ENCODE measurements at places on chromosomes 12 and 14. TPM values are rescaled to one million over a fixed set of nuclear protein-coding genes. Genes with fewer than 3 reads are reported as not detected.

Gene CHST11
- total RNA-seq: 14.5 TPM

GRCh38 chr12:27840229-27840999, 60.4 kb upstream of the MANSC4 start:
- no peaks in the 10 kb centered on the region for H3K27me3 ChIP-seq
- H3K27ac ChIP-seq: no peak overlapping the region
- peaks cover 12% of the 10 kb centered on the region for H3K4me1 ChIP-seq
- DNase-seq: no peak
- no peak overlapping the region for H3K4me3 ChIP-seq
- H3K36me3 ChIP-seq: no peaks in the 10 kb centered on the region

Gene MIP
- not detected for total RNA-seq

DNA sequence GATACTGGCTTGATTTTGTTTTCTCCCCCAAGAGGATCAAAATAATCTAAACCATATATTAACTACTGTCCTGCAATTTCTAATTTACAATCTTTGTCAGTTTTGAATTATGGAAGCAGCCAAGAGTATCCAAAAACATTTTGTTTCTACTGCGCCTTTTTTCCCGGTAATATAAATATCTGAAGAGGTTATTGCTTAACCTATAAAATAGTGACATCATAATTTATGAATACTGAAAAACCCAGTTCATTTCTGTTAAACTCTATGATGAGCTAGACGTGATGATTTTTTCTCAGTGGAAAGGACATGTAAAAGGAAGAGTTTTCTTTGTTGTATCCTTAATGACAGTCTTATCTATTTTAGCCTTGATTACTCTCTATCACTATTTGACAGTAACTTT, 3.2 kb upstream of the SSPN start:
- peaks cover 10% of the 10 kb centered on the region for H3K4me1 ChIP-seq
- no peaks in the 10 kb centered on the region for H3K36me3 ChIP-seq
- H3K27ac ChIP-seq: no peak overlapping the region
- H3K27me3 ChIP-seq: no peaks in the 10 kb centered on the region
- no peak overlapping the region for H3K4me3 ChIP-seq

Gene CFAP251
- 3.6 TPM for total RNA-seq

DNA sequence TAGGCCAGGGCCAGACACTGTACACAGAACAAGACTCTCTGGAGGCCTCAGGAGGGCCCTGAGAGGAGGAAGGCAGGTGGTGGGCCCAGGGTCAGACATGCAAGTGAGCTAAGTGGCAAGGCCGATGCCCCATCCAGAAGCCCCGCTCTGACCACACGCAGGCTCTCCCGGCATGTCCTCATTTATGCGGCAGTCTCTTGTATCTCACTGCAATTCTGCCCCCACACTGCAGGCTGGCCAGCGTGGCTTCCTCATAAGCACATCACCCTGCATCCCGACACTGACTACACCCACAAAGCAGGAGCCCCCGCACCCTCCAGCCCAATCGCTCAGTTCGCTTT, 17.5 kb downstream of the SSH1 start:
- H3K4me3 ChIP-seq: no peak overlapping the region
- H3K36me3 ChIP-seq: no peaks in the 10 kb centered on the region
- DNase-seq: no peak
- peak overlapping the region; percentile 77 for H3K27ac ChIP-seq

Gene GYS2
- not detected for total RNA-seq

DNA sequence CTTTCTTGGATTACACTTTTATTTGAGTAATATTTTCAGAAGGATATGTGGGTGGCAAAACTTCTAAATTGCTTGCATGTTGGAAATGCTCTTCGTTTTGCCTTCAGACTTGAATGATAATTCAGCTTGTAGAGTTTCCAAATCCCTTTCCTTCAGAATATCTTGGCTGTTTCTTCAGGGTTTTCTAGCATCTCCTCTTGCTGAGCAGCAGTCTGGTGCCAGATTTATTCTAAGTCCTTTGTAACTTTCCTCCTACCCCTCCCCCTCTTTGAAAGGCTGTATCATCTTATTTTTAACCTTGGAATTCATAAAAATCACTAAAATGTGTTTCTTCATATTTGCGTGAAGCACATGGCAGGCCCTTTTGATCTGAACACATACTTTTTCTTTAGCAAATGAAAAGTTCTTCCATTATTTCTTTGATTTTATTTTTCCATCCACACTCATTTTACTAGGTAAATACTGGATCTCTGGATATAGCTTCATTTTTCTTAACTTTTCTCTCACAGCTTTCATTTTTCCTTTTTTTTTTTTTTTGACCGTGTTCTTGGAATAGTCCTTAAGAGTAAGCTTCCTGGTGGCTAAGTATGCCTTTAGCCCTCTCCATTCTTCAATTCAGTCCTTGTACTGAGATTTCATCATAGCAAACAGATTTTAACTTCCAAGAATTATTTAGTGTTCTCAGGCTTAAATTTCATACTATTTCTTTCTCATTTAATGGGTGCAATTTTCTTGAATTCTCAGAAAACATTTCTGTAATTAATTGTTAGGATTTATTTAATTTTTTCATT, 102.0 kb downstream of the SLC38A4 start:
- no peak for DNase-seq
- H3K4me1 ChIP-seq: no peaks in the 10 kb centered on the region
- H3K27me3 ChIP-seq: no peaks in the 10 kb centered on the region
- no peak overlapping the region for H3K4me3 ChIP-seq
- no peak overlapping the region for H3K27ac ChIP-seq

DNA sequence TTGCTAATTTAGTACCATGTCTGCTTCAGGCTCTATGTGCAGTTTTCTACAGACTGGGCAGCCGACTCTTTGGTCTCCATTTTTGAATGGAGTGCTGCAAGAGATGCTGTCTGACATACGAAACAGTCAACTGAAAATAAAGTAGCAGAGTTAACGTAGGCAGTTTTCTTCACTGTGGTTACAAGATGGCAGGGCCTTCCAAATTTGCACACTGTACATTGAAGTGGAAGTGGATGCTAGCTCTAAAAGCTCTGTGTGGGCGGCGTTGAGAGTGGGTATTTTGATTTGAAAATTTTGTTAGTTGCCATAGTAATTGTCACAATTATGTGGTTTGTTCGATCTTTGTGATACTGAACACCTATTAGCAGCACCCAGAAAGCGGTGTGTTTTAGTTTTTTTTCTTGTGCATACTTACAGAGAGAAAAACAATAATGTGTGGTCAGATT, 154.9 kb upstream of the ATP2B1 start:
- no peaks in the 10 kb centered on the region for H3K4me1 ChIP-seq
- no peaks in the 10 kb centered on the region for H3K36me3 ChIP-seq
- no peak overlapping the region for H3K27ac ChIP-seq
- H3K4me3 ChIP-seq: no peak overlapping the region

DNA sequence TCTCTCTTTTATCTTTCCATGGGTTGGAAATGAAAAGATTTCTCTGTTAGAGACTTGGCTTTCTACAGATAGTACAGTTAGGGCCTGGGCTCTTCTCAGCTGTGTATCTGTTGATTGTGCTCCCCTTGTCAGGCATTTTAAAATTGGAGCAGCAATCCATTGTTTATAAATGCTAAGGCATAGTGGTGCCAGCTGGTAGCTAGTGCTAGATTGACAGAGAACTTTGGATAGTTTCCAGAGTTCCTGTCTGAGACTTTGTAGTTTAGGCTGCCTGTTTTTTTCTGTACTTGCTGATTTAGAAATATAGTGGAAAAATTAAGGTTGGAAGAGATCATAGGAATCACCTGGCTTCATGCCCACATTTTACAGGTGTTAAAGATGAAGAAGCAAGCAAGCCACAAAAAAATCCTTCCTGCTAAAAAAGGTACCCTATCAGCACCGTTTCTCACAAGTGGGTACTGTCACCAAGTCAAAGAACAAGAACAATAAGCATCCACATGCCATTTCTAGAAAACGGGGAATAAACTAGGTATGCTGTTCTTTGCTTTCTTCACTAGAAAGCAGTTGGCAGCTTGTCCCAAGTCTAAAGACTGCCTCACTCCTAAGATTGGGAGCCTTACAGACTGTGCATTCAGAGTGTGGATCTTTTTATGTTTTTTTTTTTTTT, 6.2 kb downstream of the TTLL5 start:
- H3K27me3 ChIP-seq: no peaks in the 10 kb centered on the region
- no peak overlapping the region for H3K4me3 ChIP-seq
- no peak overlapping the region for H3K27ac ChIP-seq
- peaks cover 3% of the 10 kb centered on the region for H3K4me1 ChIP-seq
- DNase-seq: no peak

- no peaks in the 10 kb centered on the region for H3K27me3 ChIP-seq
- no peak overlapping the region for H3K27ac ChIP-seq
Observed at GRCh38 chr12:13546231-13546630, 349.7 kb downstream of the EMP1 start.

DNA sequence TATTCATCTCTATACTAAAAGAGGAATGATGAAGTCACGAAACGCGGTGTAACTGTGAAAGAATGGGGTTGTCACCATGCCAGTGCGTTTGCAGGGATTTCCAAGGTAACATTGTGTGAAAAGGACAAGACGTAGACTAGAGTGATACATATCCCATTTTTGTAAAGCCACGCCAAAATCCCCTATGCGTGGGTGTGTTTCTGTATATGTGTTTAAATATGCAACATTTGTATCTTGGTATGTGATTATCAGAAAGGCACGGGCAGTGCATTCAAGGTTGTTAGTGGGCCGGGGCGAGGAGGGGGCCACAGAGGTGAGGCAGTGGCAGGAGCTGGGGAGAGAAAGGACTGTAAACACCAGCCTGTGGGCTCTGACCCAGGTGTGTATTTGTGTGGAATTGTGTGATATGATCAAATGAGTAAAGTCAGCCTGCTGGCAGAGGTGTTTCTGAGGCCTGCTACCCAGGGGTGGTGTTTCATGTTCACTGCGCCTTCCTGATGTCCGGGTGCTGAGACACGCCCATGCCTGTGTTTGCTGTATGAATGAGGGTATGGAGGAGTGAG, 137.8 kb downstream of the ADGRD1 start:
- H3K27me3 ChIP-seq: no peaks in the 10 kb centered on the region
- DNase-seq: no peak
- H3K4me1 ChIP-seq: no peaks in the 10 kb centered on the region
- no peak overlapping the region for H3K4me3 ChIP-seq
- no peaks in the 10 kb centered on the region for H3K36me3 ChIP-seq

DNA sequence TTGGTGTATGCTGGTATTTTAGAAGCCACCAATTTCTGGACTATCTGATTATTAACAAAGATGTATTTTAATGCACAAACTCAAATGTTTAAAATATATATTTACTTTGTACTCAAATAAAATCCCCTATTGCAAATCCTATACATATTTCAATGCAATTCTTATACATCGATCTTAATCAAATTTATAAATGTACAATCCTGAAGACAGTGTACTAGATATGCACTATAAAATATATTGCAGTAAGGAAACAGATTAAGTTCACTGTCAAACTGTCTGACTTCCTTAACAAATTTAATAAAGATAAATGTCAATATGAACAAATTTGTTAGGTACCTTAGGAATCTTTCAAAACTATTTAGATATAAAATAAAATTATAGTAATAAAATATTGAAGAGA, 43.9 kb downstream of the FOXA1 start:
- no peak overlapping the region for H3K4me3 ChIP-seq
- H3K27me3 ChIP-seq: no peaks in the 10 kb centered on the region
- no peaks in the 10 kb centered on the region for H3K36me3 ChIP-seq
- DNase-seq: no peak
- H3K27ac ChIP-seq: no peak overlapping the region
- peaks cover 8% of the 10 kb centered on the region for H3K4me1 ChIP-seq

GRCh38 chr12:5733916-5734315, 211.1 kb downstream of the ANO2 start:
- peaks cover 6% of the 10 kb centered on the region for H3K4me1 ChIP-seq
- H3K36me3 ChIP-seq: no peaks in the 10 kb centered on the region
- no peak overlapping the region for H3K27ac ChIP-seq
- H3K27me3 ChIP-seq: no peaks in the 10 kb centered on the region
- H3K4me3 ChIP-seq: no peak overlapping the region
